ENCODE measurements at places on chromosomes 1 and 21.

DNA sequence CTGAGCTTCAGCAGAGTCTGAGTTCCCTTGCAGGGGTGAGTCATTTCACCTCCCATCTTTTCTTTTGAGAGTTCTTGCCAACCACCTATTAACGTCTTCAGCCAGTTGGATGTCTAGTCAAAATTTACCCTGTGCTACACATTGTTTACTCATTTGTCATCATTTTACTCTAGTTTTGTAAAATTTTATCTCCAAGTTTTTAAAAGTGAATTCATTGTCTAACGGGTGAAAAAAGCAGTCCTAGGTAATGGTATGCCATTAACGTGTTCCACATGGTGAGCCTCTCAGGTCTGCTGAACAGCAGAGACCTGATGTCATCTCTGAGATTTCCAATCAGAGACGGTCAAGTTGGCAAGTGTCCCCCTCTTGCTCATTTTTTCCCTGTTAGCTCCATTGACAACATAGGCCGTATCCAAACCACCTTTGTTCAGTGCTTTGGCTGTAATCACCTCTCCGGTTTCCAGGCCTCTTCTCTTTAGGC is 85.4 kb downstream of the TBX15 start:
- no peak for DNase-seq

GRCh38 chr1:36534711-36535412 is 52.1 kb upstream of the CSF3R start:
- DNase-seq = no peak

DNA sequence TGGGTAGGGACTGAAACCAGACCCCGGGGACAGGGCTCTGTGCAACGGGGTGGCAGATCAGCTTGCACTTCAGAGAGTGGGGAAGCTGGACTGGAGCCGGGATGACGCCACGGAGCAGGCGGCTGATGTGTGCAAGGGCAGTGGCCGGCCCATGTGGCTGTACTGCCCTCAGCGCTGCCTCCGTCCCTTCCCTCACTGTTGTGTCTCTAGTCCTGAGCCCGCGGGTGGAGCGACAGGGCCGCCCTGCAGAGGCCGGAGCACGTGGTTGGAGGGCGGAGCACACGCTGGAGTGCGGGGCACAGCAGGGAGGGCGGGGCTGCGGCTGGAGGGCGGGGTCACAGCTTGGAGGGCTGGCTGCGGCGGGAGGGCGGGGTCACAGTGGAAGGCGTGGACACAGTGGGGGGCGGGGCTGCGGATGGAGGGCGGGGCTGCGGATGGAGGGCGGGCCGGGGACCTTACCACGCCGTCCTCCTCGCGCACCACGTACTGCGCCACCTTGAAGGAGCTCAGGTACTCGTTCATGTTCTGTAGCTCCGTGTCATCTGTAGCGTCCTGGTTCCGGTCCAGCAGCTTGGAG is 52.4 kb downstream of the CHD5 start:
- peak; percentile 71 for DNase-seq

DNA sequence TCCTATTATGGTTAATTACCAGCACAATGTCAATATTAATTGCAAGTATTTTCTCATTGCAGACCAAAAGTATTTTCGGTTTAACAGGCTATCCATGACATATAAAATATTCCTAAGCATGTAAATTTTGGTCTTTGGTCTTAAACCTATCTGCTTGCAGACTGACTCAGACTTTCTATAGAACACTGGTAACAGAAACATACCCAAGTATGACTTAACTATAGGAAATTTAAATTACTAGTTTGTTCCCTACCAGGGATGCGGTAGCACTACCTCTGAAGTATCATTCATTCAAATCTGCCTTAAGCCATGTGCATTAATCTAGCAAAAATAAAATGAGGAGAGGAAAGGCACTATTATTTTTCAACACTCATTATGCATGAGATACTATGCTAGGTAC is 2.9 kb downstream of the TAF1A start:
- DNase-seq = no peak

- DNase-seq = no peak
Observed at GRCh38 chr1:184033711-184034167, 3.8 kb downstream of the COLGALT2 start.

DNA sequence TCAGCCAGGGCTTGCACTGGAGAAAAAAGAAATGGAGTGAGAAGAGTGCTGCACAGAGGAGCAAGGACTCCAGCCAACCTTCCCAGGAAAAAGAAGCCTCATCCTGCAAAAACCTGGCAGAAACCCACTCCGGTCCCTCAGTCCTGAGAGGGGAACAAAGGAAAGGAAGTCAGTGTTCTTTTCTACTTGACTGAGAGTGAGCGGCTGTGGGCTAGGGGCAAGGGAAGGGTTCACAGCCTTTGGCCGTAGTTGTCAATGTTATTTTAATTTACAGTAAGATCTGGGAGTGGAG is 8.9 kb upstream of the GOLT1A start:
- no peak for DNase-seq

GRCh38 chr1:3992103-3992556 is 92.1 kb upstream of the C1orf174 start:
- DNase-seq = no peak

DNA sequence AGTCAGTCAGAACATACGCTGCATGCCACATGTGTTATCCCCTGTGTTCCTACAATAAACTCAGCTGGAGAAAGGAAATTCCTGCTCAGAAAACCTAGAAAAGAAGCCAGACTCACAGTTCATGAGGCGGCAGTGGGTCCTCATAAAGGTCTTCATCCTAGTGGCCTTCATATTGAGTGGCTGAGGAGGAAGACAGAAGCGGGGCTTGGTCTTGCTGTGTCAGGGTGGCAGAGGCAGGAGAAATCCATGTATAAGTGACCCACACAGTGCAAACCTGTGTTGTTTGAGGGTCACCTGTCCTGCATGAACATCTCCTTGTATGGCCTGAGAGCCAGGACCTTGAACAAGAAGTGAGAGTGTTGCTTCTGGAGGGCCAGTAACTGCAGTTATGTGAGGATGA is 4.0 kb upstream of the WNT3A start:
- DNase-seq = no peak

DNA sequence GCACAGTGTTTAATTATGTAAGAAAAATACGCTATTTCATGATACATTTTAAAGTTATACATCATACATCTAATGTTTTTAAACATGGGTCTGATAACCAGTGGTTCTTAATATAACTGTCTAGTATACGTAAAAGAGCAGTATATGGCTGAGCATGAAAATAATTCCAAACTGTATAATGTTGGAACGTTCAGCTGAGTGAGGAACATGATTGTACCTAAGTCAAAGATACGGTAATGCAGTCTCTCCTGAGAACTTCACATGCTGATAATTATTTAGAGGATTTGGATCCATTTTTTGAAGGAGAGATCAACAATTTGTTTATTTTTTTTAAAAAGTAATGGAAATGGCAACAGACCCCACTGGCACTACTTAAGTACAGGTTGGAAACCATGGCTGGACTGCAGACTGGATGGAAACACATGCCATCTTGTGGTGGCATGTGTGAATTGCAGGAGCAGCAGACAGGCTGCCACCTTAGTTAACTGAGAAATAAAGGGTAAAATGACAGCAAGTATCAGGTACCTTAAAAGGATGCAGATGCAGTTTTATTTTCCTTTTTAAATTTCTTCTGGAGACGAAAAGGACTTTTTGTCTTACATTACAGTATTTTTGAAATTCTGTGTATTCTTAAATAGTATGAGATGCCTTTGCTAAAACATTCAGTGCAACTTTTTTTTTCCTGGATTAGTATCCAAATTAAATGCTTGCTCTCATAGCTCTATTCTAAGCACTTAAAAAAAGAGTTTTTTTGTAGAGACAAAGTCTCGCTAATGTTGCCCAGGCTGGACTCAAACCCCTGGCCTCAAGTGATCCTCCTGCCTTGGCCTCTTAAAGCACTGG is 73.8 kb downstream of the MTR start:
- peak; percentile 29 for DNase-seq

- DNase-seq = peak; percentile 36
Observed at GRCh38 chr1:116910379-116911187, 867 bp downstream of the PTGFRN start.

DNA sequence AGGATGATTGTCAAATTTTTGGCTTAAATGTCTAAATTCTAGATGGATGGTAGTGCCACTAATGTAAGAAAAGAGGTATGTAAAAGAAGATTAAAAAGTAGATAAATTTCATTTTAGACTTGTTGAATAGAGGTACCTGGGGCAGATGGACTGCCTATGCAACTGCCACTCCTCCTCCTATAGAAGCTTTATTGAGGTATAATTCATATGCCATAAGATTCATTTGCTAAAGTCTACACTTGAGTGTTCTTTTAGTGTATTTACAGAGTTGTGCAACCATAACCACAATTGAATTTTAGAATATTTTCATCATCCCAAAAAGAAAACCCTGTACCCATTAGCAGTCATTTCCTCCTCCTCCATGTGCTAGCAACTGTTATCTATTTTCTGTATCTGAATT is 70.6 kb downstream of the FNBP1L start:
- DNase-seq = no peak

GRCh38 chr1:115262886-115263285 is 75.2 kb downstream of the NGF start:
- no peak for DNase-seq

DNA sequence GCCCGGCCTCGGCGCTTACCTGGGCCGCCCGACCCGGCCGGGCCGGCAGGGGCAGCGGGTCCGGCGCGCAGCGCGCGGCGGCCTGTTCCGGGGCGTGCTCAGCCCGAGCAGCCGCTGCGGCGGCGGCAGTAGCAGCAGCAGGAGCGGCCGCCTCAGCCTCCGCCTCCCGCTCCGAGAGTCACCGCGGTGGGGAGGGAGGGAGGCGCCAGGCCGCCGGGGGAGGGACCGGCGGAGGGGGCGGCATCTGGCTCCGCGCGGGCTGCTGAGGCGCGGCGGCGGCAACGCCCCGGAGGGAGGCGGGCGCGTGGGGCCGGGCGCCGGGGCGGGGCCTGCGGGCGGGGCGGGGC is at the start of gene CTNNBIP1:
Gene CTNNBIP1 (minus strand): TSS at position 194 of the 347 bp plus-strand sequence. CDS start 38,205 bp downstream, outside the sequence.
- no peak for DNase-seq

GRCh38 chr21:16004086-16004485 is 274.3 kb downstream of the USP25 start:
- no peak for DNase-seq

- peak; percentile 29 for DNase-seq
Observed at GRCh38 chr21:33127154-33127867, 57.4 kb downstream of the OLIG1 start.

- DNase-seq = no peak
Observed at GRCh38 chr1:1239614-1240347, 6.7 kb downstream of the C1QTNF12 start.

DNA sequence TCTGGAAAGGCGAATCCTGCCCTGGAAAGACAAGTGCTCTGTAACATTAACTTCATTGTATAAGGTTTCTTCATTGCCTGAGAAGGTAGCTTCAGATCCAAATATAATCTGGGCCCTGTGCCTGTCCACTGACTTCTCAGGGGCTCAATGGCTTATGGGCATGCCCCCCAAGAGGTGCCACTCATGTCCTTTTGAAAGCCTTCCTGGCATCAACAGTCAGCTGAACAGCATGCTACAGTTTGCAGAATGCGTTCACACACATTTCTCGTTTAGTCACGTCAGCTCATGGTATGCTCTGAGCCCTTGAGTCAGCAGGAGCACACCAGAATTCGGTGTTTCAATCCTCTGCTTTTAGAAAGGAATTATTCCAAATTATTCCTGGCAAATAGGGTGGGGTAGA is 23.8 kb downstream of the TMCC2 start:
- DNase-seq = no peak

- no peak for DNase-seq
Observed at GRCh38 chr1:17485281-17485680, 45.8 kb upstream of the RCC2 start.

- DNase-seq = no peak
Observed at GRCh38 chr1:157399984-157400382, 152.3 kb downstream of the FCRL5 start.

- peak; percentile 56 for DNase-seq
Observed at GRCh38 chr21:35400233-35400939, 351.3 kb upstream of the RUNX1 start.

DNA sequence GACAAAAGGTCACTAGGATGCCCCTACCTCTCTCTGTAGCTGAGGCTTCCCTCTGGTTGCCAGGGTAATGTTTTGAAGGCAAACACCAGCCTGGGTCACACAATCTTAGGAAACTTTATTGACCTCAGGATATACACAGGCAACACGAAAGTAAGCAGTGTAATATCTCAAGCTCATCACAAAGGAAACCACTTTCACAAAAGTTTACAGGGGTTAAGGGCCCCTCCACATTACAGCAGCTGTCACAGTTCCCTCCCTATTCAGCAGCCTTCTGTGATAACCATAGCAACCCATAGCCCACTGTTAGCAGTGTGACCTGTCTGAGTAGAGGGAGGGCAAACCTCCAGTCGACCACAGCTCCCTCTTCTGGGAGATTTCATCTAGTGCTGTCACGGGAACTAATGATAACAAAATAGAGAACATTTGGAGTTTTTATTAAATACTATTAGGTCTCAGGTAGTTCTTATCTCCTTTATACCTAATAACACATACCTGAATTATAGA is 149.8 kb downstream of the PTPRC start:
- no peak for DNase-seq

GRCh38 chr1:203665993-203666392 is 39.4 kb downstream of the ATP2B4 start:
- DNase-seq = no peak

GRCh38 chr1:22159891-22160290 is 17.0 kb upstream of the WNT4 start:
- DNase-seq = no peak

- no peak for DNase-seq
Observed at GRCh38 chr1:39818482-39818881, 29.8 kb upstream of the BMP8B start.

- DNase-seq = no peak
Observed at GRCh38 chr1:117044217-117044616, 15.9 kb upstream of the TTF2 start.

DNA sequence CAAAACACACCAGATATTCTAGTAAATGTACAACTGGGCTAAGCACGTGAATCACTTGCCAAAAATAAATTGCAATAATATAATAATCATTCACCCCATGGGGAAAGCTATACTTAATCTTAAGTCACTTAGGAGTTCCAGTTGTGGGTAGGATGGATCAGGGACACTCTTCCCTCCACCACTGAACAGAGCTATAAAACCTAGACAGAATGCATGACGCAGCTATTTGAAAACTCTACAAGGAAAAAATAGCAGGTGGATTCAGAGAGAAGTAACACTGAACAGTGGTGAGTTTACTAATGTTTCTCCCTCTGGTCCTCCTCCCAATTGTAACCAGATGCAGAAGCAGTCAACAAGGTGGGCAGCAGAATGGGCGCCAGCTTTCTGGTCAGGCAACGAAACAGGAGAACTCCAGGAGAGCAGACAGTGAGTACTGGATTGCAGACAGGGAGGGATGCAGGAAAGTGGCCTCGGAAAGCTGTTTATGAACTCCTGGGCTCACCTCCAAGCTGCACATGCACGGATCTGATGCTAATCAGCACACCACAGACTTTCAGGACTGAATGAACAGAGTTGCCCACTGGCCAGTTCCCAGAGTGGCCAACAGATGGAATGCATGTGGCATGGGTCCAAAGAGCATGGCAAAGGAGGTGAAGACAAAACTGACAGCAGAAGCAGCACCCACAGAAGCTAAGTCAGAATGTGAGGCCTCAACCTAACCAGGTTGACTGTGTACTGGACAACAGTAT is 41.4 kb downstream of the TARBP1 start:
- DNase-seq = no peak

GRCh38 chr1:245197121-245197520 is 42.3 kb downstream of the KIF26B start:
- DNase-seq = no peak

All from central memory CD4-positive, alpha-beta T cell (primary cell).